ENCODE measurements at places on chromosomes 13 and 19. TPM values are rescaled to one million over a fixed set of nuclear protein-coding genes. Genes with fewer than 3 reads are reported as not detected.

F10 gene
- total RNA-seq, result not detected

KLK2 gene
- total RNA-seq, result 0.24 TPM

GJB2 gene
- 42.5 TPM for total RNA-seq

IRGC gene
- not detected for total RNA-seq

NLRP11 gene
- 0.11 TPM for total RNA-seq

N4BP2L1 gene
- total RNA-seq, result 20.6 TPM

APBA3 gene
- 75.0 TPM for total RNA-seq

PRSS57 gene
- not detected for total RNA-seq

THSD1 gene
- 0.54 TPM for total RNA-seq

FAAP24 gene
- 9.6 TPM for total RNA-seq

TMEM272 gene
- total RNA-seq, result 0.17 TPM

ZNF415 gene
- 3.3 TPM for total RNA-seq

NXNL1 gene
- total RNA-seq, result not detected

DYRK1B gene
- total RNA-seq, result 8.8 TPM

PRTN3 gene
- not detected for total RNA-seq

PTGER1 gene
- 0.17 TPM for total RNA-seq

PALM3 gene
- not detected for total RNA-seq

ACP7 gene
- total RNA-seq, result not detected

ZNF699 gene
- 8.7 TPM for total RNA-seq

SERPINE3 gene
- not detected for total RNA-seq

KASH5 gene
- not detected for total RNA-seq

MCEMP1 gene
- total RNA-seq, result not detected

ATP4B gene
- total RNA-seq, result not detected

PTH2 gene
- total RNA-seq, result not detected

C19orf67 gene
- not detected for total RNA-seq

SIGLEC6 gene
- total RNA-seq, result not detected

PRR12 gene
- 27.2 TPM for total RNA-seq

PRX gene
- total RNA-seq, result 1.3 TPM

SERP2 gene
- total RNA-seq, result not detected

PPP1R37 gene
- 19.8 TPM for total RNA-seq

POGLUT2 gene
- 2.1 TPM for total RNA-seq

NFILZ gene
- not detected for total RNA-seq

ETFB gene
- 101 TPM for total RNA-seq

TNFSF9 gene
- 2.9 TPM for total RNA-seq

UTP14C gene
- 8.2 TPM for total RNA-seq

TPTE2 gene
- total RNA-seq, result not detected

AP1M2 gene
- not detected for total RNA-seq

TRMT1 gene
- total RNA-seq, result 83.2 TPM

ZNF490 gene
- 7.3 TPM for total RNA-seq

FXYD1 gene
- total RNA-seq, result 0.93 TPM

KIR2DL4 gene
- total RNA-seq, result not detected
